ENCODE measurements at places on chromosomes 2 and 18.

DNA sequence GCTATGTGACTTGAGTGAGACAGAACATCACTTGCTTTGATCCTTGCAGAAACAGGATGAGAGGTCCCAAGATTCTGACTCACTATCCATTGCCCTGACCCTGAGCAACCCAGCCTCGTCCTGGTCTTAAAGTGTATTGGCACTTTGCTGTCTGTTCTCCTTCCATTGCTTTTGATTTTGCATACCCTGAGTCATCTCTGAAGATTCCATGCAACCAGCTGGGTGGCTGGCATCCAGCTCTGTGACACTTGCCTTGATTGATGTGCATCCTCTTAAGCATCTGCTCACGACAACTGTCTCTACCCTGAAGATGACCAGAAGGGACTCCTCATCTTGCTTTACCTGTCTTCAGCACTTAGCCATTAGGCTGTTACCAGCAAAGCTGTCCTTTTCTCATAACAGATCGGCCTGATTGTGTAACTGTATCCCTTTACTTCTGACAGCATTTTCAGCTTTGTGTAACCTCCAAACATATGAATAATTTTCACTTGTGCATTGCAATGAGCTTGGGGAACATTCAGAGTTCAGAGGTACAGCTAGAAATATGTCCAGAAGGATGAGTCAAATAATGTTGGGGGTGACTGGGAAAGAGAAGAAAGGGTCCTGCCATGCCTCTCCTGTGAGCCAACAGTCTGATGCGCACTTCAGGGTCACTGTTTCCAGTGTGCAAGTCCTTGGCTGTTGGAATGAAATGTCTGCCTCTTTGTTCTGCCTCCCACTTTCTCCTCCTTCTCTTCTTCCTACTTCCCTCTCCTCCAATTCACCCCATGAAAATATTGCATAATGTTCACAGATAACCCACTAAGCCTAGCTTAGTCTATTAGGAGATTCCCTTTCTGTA, 249.7 kb upstream of the OSR1 start:
- no peak for DNase-seq

DNA sequence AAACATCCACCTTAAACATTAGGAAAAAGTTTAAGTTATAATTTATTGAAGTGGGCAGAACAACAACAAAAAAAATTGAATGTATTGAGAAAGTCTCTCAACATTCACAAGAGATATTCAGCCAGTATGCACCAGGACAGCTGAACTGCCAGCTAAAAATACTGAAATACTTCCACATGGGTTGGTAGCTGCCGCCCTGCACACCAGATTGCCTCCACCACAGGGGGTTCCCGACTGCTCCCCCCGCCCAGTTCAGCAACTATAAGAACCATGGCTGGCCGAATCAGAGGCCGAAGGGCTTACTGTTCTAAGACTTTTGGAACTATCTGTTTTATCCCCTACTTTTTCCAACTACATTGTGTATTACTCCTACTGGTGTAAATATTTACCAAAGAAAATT, 150.0 kb upstream of the LRP1B start:
- DNase-seq, result no peak

DNA sequence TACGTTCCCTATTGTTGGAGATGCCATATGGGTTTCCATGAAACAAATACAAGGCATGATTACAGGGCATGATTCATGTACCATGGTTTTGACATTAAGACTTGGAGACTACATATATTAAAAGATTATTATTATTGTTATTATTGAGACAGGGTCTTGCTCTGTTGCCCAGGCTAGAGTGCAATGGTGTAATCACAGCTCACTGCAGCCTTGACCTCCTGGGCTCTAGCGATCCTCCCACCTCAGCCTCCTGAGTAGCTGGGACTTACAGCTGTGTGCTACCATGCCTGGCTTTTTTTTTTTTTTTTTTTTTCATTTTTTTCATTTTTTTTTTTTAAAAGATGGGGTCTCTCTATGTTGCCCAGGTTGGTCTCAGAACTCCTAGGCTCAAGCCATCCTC, 69.1 kb downstream of the MYOM1 start:
- no peak for DNase-seq

DNA sequence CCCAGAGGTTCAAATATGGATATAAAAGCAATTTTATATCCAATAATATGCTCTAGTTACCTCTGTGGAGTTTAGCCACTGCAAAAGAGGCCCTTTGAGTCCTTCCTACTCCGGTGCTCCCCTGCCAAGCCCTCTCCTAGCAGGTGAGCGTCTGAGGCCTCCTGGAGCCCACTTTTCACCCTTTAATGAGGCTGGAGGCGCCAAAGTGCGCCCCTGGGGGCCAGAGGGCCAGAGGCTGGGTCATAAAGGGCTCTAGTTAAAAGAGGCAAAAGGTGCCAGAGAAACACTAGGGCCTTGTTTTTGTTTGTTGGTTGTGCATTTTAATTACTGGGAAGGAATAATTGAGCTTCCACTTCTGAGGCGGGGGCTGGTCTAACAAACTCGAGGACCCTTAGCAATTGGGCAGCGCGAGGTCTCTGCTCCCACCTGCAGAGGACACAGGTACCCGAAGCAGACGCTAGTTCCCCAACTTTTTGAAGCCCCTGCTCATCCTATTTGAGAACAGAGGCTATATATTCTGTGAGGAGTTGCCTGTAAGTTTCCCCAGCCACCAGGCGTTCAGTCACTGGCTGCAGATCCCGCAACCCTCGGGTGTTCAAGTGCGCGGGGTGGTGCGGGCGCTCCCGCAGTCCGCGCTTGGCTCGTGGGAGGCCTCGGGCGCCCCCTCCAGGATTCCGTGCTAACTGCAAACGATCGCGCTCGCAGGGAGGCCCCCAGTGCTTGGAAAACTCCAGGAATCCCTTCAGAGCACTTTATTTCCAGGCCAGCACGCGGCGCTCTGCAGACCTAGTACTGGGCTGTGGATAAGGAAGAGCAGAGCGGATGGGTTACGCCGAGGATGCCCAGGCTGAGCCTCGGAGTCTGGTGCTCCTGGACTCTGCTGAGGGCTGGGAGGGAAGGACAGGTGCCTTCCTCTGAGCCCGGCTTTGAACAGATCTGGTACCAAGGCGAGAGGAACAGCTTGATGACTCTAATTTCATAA, 14.1 kb downstream of the MSGN1 start:
- DNase-seq, result peak; percentile 75

GRCh38 chr2:214180071-214180470, 230.8 kb upstream of the VWC2L start:
- no peak for DNase-seq

GRCh38 chr18:43714343-43715010, 437.2 kb upstream of the SYT4 start:
- no peak for DNase-seq

DNA sequence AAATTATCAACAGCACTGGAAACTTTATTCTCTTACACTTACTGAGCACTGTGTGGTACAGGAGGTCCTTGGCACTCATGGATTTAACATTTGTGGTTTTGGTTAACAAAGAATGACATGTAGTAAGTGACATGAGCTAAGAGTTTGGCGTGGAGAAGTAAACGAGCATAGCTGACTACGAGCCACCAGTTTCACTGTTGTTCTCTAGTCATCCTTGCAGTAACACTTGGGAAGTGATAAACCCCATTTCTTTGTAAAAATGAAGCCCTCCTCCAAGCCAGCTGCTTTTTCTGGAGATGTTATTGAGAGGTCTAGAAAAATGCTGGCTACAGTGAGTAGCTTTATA, 32.7 kb downstream of the QPCT start:
- DNase-seq, result no peak

DNA sequence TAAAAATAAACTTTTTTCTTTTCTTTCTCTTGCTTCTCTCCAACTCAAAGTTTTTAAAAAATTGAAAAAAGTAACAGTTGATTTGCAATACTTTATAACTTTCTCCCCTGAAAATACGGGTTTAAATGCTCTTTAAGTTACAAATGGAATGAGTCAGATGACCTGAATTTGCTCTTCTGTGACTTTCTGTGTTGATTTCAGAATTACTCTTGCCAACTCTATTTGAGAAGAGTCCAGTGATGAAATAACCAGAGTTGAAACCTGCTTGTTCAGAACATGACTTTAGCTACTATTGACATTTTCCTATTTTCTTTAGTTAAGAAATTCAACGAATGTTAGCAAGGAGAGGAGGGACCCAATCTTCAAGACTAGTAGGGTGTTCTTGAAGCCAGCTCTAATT, 146.1 kb upstream of the ZSWIM2 start:
- DNase-seq, result no peak

DNA sequence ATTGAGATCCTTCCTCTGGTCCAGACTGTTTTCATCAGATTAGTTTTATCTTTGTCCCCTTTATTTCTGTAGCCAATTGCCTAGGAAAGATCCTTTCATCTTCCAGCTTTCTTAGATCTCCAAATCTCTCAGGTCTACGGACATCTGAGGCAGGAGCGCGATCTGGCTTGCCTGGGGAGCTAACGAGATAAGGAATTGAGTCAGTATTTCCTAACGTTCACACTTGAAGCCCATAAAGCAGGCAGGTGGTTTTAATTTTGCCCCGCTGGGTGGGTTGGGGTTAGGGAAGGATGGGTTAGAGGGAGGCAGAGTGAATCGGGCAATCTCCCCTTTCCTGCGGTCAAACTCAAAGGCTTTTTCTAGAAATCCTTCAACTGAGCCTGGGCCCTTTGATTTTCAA, 727 bp upstream of the TTLL4 start:
- no peak for DNase-seq

DNA sequence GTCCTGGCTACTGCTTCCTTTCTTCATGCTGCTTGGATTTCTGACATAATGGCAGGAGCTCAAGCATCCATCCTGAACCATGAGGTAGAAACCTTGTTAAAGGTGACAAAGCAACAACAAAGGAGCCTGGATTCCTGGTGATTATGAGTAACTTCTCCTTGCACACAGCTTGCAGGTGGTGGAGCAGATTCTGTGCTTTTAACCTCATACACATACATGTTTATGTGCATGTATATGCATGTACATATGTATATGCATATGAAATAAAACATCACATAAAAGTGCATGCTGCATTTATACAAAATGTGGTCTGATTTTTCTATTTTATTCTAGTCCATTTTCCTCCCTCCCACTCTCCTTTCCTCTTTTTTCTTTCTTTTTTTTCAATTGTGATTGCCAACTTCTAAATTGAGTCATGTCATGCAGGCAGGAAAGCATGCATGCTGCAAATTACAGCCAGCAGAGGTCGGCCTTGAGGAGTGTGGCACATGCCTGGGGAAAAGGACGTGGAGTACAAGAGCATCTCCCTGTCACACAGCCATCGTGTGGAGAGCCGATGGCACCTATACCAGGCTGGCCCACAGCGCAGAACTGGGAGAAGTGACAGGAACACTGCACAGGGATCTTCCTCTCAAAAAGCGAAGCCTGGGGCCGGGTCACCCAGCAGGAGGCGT, 17.9 kb downstream of the LCT start:
- no peak for DNase-seq

GRCh38 chr18:56727399-56727798, 76.2 kb downstream of the WDR7 start:
- no peak for DNase-seq

DNA sequence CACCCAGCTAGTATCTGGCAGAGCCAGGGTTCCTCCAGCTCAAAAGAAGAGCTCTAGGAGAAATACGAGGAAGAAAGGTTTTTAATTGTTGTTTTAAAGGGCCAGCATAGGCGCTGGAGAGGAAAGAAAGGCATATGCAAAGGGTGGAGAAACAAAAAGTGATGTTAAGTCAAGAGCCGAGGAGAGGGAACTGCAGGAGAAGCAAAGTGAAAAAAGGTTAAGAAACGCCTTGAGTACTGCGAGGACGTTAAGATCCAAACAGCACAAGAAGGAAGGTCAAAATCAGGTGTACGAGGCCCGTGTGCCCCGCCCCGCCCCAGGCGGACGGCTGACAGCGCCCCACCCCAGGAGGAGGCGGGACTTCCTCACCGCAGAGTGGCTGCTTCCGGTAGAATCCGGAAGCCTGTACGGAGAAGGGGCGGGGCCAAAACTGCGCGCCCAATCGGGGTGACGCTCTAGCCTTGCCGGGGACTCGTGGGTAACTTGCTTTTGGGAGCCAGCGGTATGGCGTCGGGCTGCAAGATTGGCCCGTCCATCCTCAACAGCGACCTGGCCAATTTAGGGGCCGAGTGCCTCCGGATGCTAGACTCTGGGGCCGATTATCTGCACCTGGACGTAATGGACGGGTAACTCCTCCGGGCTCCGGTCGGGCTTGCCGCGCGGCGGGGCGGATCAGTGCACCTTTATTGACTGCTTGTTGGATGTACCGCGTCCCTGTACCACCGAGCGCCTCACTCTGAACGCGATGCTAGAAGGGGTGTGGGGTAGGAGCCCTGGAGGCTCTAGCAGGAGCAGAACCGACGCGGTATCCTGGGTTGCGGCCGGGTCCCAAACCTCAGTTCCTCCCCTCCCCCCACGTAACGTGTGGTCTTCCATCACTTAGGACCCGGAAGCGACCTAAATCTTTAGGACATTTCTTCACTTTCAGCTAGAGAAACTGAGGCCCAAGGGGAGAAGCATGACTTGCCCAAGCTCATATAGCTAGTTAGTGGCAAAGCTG, at the start of gene RPE:
TSS of gene RPE (plus strand) at position 481 of the 1,000 bp plus-strand sequence. CDS start at position 505, 24 bp downstream.
- DNase-seq, result peak; percentile 97

GRCh38 chr18:48467231-48467630, 58.0 kb upstream of the ZBTB7C start:
- DNase-seq, result no peak
